ENCODE measurements at places on chromosomes 6 and 20. TPM values are rescaled to one million over a fixed set of nuclear protein-coding genes. Genes with fewer than 3 reads are reported as not detected.

The CLPSL2 gene
- 0.09 TPM for polyA plus RNA-seq

The IL17F gene
- polyA plus RNA-seq, result 0.96 TPM

The CLIC1 gene
- polyA plus RNA-seq, result 337 TPM

The DEFB132 gene
- polyA plus RNA-seq, result 0.07 TPM

The OXT gene
- polyA plus RNA-seq, result 3.6 TPM

The OLIG3 gene
- 0.09 TPM for polyA plus RNA-seq

The ATP6V1G2 gene
- 2.5 TPM for polyA plus RNA-seq

The BEND3 gene
- polyA plus RNA-seq, result 1.7 TPM

The CGA gene
- 5.0 TPM for polyA plus RNA-seq

The PSORS1C1 gene
- 2.0 TPM for polyA plus RNA-seq

Data from thymus (tissue), 14 donors.